Foreskin keratinocyte (primary cell): ENCODE measurements at places on chromosomes 2 and 18.

- no peak for DNase-seq
Observed at GRCh38 chr2:234288974-234289455, 207.9 kb downstream of the ARL4C start.

DNA sequence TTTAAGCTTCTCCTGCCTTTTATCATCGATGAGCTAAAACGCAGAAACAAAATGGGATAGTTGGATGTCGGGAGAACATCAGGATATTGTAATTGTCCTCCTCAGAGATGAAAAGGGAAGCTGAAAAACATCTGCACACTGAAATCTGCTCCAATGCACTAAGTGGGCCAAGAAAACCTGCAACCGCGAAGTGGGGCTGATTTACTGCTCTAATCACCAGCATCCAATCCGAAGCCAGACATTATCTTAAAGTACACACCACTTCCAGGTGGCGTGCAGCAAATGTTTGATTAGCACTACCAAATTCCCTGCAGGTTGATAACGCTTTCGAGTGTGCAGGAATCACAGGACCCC, 230.3 kb upstream of the SLC14A2 start:
- no peak for DNase-seq

GRCh38 chr18:51013259-51013658, 16.8 kb upstream of the SMAD4 start:
- DNase-seq: no peak

- DNase-seq: no peak
Observed at GRCh38 chr18:44411976-44412375, 268.7 kb upstream of the SETBP1 start.

DNA sequence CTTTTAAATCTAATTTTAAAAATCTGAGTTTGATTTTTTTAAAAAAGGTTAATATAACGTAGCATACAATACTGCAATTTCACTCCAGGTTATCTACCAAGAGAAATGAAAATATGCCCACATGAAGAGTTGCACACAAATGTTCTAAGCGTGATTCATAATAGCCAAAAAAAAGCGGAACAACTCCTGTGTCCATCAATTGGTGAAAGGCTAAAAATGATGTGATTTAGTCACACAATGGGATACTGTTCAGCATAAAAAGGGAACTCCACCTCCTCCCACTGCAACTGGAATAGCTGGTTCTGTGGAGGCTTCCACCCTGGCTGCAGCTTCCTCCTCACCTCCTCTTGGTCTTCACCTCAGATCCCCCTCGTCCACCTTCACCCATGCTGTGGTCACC, 132.8 kb downstream of the PIK3C3 start:
- DNase-seq: no peak

DNA sequence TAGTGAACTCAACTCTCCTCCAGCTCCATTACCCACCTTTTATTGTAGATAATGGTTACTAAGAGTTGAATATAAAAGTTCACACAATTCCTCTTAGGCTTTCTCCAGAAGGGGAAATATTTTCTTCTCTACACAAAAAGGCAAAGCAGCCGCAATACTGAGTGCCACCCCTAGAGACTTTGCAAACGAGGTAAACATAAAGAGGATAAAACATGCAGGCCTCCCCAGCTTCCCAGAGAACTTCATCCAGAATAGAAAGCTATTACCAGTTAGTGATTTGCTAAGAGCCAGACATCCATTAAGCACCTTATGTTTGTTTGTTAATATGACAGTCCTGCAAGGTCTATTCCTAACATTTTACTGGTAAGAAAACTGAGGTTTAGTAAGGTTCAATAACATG, 17.4 kb downstream of the ZNF521 start:
- no peak for DNase-seq

GRCh38 chr2:64442801-64443429, 11.0 kb upstream of the LGALSL start:
- DNase-seq: no peak

DNA sequence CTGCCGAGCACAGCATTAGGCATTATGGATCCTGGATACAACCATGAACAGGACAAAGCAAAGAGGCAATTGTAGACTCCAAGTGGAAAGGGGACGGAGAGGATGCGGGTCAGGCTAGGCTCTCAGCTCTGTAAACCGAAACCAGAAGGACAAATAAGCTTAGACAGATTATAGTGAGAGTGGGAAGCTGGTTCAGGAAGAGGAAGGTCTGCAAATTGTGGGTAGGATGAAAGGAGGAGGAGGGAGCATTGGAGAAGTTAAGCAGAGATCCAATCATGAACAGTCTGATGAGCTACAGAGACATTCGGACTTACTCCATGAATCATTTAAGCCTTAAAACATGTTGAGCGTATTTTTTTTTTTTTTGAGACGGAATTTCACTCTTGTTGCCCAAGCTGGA, 3.0 kb downstream of the MSH6 start:
- DNase-seq: no peak

- no peak for DNase-seq
Observed at GRCh38 chr2:57798346-57798745, 248.3 kb upstream of the VRK2 start.

GRCh38 chr18:74284191-74284979, 7.4 kb downstream of the CYB5A start:
- DNase-seq: no peak

DNA sequence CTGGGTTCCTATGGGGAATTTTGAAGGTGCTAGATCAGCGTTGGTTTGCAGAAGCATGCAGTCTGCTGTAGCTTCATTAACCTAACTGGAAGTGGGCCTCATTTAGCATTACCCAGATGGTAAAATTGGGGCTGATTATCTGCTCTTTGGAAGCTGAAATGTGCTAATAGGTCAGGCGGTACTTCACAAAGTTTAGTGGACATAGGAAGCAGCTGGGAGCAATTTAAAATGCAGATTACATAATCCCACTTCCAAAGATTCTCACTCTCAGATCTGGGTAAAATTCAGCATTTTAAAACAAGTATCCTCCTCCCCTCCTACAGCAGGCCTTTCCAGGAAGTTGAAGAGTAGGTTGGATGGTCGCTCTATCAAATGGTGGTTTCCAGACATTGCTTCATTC, 907.0 kb downstream of the CPS1 start:
- DNase-seq: no peak

DNA sequence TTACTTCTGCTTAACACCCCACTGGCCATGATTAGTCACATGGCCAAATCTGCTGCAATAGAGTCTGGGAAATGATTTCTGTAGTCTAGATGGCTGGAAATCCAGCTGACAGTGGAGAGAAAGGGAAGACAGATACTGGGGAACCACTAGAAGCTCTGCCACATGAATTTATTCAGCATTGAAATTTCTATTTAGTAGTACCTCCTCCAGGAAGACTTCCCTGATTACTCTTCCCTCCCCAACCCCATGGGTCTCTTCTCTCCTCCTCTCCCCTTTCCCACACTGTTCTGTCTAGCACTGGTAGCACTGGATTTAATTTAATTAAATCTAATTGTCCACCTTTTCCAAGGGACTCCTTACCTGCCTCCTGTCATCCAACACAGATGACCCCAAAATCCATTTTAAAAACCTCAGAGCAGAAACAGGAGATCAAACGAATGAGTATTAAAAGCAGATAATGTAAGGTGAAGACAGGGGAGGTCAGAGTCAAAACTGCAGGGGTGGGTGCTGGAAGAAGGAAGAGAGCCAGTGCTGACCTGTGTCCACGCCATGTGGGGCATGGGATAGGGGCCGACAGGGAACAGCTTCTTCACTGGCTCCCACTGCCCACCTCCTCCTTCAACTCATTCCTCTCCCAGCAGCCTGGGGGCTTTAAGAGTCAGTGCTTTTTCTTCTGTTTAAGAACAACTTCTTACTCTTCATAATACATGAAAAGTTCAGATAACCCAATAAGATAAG, 169.2 kb upstream of the HS6ST1 start:
- no peak for DNase-seq

DNA sequence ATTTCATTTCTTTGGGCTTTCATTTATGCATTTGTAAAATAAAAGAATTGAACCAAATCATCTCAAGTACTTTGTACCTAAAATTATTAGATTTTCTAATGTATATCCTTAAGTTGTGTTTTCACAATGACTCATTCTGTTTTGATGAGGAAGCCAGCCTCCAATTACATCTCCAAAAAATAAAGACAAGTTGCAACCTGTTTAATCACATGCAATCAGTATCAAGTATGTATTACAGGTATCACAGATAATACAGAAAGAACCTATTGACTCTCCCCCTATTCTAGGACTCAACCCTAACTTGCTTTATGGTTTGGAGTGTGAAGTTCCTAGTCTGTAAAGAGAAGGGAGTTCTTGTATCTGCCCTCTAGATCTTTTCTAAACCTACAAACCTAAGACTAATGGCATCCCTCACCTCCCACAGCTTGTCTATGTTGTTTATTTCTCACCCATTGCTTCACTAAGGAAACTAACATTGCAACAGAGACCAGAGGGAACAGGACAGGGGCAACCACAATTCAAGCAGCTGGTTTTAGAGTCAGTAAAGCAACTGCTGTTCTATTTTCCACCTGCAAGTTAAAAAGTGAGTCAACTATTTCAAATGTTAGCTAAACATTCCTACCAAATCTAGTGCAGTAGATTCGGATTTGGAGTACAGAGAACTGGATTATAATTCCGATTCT, 141.1 kb upstream of the ETAA1 start:
- peak; percentile 76 for DNase-seq

DNA sequence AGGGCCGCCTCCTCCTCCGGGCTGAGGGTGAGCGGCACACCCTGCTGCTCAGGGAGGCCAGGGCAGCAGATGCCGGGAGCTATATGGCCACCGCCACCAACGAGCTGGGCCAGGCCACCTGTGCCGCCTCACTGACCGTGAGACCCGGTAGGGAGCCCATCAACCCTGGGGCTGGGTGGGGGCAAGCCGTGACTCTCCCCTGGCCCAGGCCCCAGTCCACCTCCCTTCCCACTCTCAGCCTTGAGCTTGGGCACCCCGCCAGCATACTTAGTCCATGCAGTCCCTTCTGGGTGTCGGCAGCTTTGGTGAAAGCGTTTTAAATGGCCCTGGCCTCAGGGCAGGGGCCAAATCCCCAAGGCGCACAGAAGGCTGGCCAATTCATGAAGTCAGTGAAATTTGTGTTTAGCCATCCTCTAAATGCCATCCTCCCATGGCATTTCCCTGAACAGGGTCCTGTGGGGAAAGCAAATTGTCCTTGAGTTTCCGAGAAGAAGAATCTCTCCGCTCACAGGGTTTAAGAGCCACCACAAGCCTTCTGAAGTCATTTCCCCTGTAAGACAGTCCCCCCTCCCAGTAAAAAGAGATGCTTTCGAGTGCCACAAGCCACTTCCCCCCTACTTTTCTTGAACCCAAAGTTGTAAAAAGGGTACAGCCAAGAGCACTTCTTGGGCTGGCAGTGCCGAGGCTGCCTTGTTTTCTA, 17.2 kb downstream of the SPEG start:
- no peak for DNase-seq

DNA sequence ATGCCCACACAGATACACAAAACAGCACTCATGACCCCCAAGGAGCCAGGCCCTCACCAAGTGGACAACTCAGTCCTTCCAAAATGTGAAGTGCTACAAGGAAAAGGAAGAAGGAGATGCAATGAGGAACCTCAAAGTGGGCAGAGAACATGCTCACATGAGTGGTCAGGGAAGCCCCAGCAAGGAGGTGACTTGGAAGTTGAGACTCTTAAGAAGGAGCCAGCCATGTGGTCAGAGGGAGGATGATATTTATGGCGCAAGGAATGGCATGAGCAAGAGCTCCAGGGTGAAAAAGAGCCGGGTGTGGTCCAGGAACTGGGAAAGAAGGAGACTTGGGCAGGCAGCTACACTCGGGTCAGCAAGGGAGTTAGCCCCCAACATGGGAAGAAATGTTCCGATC, 30.0 kb upstream of the KLHL29 start:
- no peak for DNase-seq

DNA sequence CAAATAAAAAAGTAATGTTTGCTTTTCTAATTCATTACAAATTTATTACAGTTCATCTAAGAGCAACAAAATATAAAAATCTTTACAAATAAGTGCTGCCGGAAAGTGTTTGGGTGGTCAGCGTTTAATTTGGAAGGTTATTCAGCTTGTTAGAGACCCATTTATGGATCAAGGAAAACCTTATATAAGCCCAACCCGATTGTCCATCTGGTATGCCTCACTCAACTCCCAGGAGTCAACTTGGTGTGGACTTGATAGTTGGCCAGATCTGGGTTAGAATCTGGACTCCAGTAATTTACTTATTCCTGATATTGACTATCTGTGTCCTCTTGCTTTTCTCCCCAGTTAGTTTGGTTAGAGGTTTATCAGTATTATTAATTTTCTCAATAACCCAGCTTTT, 106.2 kb downstream of the KCTD1 start:
- DNase-seq: no peak

GRCh38 chr2:207670887-207671286, 40.6 kb upstream of the CCNYL1 start:
- DNase-seq: no peak

DNA sequence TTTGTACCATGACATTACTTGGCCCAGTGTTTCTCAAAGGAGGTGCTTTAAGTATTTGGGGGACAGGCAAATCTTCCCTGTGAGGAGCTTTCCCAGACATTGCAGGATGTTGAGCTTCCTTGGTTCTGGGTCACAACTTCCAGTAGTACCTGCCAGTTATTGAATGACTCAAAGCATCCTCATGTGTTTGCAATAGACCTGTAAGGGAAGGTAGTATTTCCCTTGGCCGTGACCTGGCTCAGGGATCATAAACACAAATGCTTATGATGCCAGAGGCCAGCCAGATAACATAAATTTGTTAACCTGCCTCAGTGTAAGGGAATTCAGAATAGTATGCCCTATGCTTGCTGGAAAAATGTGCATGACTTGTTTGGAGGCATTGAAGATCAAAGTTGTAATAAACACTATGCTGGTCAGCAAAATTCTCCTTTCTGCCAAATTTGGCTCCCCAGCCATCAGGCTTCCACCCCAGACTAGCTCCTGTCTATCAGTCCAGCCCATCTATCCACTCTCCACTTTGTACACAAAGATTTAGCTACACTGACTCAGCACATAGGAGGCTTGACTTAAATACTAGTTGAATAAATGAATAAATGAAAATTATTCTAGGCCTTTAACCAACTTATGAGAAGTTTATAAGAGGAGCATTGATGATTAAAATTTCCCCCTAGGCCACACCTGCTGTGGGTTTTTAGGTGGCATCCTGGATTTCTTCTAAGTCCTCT, 102.0 kb upstream of the EFEMP1 start:
- no peak for DNase-seq

DNA sequence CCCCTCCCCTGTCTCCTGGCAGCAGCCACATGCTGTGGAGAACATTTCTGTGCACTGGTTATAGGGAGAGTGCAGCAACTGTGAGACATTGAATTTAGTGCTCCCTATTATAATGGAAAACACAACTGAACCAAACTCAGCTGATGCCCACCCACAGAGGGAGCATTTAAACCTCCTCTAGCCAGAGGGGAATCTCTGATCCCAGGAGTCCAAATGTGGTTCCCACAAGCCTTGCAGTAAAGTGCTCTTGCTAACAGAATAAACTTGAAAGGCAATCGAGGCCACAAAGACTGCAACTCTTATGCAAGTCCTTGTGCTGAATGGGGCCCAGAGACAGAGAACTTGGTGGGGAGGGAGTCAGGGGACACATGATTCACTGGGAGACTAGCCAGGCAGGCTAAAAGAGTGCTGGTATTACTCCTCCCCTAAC, 638.8 kb upstream of the VRK2 start:
- no peak for DNase-seq

GRCh38 chr2:192286093-192286701, 91.5 kb upstream of the TMEFF2 start:
- DNase-seq: peak; percentile 45
